SK-N-SH (cell line): ENCODE measurements at places on chromosomes 7 and 10. TPM values are rescaled to one million over a fixed set of nuclear protein-coding genes. Genes with fewer than 3 reads are reported as not detected.

DNA sequence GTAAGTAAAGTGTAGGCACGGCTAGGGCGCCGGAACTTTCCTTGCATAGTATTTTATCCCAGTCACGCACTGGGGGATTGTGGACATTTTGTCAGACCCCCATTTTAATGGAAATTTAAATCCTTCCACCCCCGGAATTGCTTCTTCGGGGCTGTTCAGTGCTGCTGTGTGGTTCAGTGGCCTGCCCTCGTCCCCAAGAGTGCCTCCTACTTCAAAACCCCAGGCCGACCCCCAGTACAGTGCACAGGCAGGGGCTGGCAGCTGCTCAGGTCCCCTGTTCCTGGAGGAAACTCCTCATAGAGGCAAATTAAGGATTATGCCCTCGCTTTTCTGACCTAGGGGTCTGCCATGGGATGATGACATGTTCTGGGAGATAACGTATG is 94.5 kb downstream of the PTPRE start:
- no peaks in the 10 kb centered on the region for H3K27me3 ChIP-seq
- H3K4me3 ChIP-seq, result no peak overlapping the region
- no peak overlapping the region for H3K27ac ChIP-seq
- no peak for DNase-seq
- no peaks in the 10 kb centered on the region for H3K36me3 ChIP-seq

Gene FOXP2
- polyA plus RNA-seq, result not detected in 2 replicates

- no peak for DNase-seq
- no peak overlapping the region for H3K27ac ChIP-seq
Observed at GRCh38 chr7:37382546-37383088, 66.0 kb downstream of the ELMO1 start.

- peak; percentile 91 for DNase-seq
- no peak overlapping the region for H3K4me3 ChIP-seq
Observed at GRCh38 chr10:71999360-72000072, 35.3 kb downstream of the CHST3 start.

DNA sequence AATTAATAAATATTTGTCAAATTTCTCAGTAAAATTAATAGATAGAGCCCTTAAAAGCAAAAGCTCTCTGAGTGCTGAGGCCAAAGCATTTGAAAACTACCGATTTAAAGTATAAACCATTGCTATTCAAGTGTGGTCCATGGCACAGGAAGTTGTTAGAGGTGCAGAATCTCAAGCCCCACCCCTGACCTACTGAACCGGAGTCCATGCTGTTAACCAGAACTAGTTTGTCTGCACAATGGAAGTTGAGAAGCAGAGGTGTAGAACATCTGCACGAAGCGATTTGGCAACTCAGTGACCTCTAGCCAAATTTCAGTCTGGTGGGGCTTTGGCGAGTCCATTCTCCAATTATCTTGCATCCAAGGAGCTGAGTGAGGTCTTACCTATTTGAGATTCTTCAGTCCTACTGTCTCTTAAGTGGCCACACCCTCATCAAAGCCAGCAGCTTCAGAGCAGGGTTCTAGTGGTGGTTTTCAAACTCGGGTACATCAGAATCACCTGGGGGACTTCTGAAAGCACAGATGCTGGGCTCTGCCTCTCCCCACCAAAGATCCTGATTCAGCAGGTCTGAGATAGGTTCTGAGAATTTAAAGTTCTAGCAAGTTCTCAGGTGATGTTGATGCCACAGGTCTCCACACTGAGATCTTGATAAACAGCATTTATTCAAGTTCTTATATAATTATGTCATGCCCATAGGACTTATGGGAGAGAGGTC is 96.8 kb upstream of the SAMD8 start:
- no peak overlapping the region for H3K4me3 ChIP-seq
- H3K4me1 ChIP-seq, result peaks cover 18% of the 10 kb centered on the region
- H3K27ac ChIP-seq, result no peak overlapping the region
- no peak for DNase-seq

GRCh38 chr10:87826653-87827052 is 8.6 kb upstream of the ATAD1 start:
- H3K4me3 ChIP-seq, result no peak overlapping the region
- DNase-seq, result no peak
- no peaks in the 10 kb centered on the region for H3K36me3 ChIP-seq
- H3K4me1 ChIP-seq, result no peaks in the 10 kb centered on the region

DNA sequence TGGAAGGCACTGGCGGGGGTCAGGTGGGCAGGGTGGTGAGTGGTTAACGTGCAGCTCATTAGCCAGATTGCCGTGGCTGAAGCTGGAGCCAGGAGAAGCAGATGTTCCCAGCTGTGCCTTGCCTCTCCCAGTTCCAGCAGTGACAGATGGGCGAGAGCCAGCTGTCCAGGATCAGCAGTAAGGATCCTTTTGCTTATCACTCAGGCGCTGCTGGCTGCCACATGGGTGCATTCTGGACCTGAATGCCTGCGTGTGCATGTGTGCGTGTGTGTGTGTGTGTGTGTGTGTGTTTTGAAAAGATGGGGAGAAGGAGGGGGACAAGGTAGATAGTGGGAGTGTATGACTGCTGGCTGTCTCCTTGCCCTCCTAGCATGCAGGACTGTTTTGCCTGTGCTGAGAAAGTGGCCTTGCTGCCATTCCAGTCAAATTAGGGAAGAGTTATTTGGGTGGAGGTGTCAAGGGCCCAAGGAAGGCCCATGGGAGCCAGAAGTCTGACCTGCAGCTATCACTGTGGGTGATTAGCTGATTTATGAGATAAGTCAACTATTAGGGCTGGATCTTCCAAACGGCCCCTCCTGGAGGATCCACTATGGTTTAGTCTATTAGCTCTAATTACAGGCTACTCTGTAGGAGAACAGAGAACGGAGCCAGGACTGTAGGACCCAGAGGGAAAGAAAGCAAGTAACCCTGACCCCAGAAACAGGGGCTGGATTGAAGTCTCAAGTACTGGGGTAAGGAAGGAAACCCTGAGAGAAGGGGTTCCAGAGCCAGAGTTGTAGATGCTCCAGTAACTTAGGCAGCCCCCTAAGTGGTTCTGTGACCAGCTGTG is 3.3 kb downstream of the EPHA1 start:
- no peaks in the 10 kb centered on the region for H3K27me3 ChIP-seq
- peaks cover 19% of the 10 kb centered on the region for H3K4me1 ChIP-seq
- no peak overlapping the region for H3K4me3 ChIP-seq
- no peak overlapping the region for H3K27ac ChIP-seq
- DNase-seq, result peak; percentile 74
- H3K36me3 ChIP-seq, result no peaks in the 10 kb centered on the region

DNA sequence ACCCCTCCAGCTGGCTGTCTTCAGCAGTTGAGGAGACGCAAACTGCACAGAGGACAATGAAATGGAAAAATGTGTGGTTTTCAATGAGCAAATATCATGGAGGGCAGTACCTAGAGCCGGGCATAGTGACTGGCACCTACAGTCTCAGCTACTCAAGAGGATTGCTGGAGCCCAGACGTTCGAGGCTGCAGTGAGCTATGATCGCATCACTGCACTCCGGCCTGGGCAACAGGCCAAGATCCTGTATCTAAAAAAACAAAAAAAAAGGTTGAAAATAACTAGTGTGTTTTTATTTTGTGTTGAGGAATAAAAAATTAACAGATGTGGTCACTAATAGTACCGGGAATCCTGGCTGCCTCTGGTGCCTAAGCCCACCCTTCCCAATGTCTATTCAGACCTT is 345.5 kb downstream of the GALNT17 start:
- DNase-seq, result no peak
- no peak overlapping the region for H3K4me3 ChIP-seq
- no peak overlapping the region for H3K27ac ChIP-seq
- H3K4me1 ChIP-seq, result no peaks in the 10 kb centered on the region
- H3K36me3 ChIP-seq, result no peaks in the 10 kb centered on the region

Gene MSMB
- not detected in 2 replicates for polyA plus RNA-seq

DNA sequence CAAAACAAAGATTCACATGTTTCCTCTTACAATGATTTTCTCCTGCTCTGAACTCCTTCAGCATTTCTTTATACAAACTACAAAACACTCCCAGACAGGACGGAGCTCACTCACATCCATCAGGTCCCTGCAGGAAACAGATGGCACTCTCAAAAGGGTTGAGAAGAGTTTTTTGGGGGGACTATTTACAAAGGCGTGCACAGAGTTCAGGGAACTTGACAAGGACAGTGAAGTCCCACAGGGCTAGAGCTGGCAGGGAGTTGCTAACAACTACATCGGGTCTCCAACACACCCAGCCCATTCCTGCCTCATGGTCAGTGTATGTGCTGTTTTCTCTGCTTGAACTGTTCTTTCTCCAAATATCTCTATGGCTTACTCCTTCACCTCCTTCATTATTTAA is 24.7 kb upstream of the YAE1 start:
- H3K36me3 ChIP-seq, result no peaks in the 10 kb centered on the region
- no peaks in the 10 kb centered on the region for H3K4me1 ChIP-seq
- peaks cover 20% of the 10 kb centered on the region; the same call in 1 of the 2 replicates for H3K27me3 ChIP-seq
- H3K4me3 ChIP-seq, result no peak overlapping the region

Gene SLC16A9
- 4.7 and 6.7 TPM in 2 replicates for polyA plus RNA-seq

- no peak for DNase-seq
- no peak overlapping the region for H3K27ac ChIP-seq
- H3K36me3 ChIP-seq, result no peaks in the 10 kb centered on the region
- no peaks in the 10 kb centered on the region for H3K4me1 ChIP-seq
Observed at GRCh38 chr7:69217516-69218350, 380.5 kb upstream of the AUTS2 start.

GRCh38 chr10:33310853-33311252 is 23.6 kb downstream of the NRP1 start:
- H3K27ac ChIP-seq, result no peak overlapping the region
- no peaks in the 10 kb centered on the region for H3K27me3 ChIP-seq
- no peak overlapping the region for H3K4me3 ChIP-seq
- no peak for DNase-seq

DNA sequence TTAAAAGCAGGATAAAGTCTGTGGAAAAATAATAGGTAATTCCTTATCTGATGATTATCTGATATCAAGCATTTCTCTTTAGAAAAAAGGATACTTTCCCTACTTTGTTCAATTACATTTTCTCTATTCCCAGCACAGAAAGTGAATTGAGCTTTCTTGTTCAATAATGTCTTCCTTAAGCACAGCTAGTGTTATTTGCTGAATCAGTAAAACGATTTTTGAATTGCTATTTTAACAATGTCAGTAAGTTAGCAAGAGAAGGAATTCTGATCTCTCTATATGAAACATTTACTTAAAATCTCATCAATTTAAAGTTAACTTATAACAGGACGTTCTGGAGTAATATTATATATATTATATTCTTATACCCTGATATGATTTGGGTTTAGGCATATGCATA is 337.2 kb upstream of the ANKRD30A start:
- H3K27ac ChIP-seq, result no peak overlapping the region
- H3K36me3 ChIP-seq, result no peaks in the 10 kb centered on the region
- H3K27me3 ChIP-seq, result no peaks in the 10 kb centered on the region
- H3K4me3 ChIP-seq, result no peak overlapping the region
- no peak for DNase-seq

- no peaks in the 10 kb centered on the region for H3K27me3 ChIP-seq
- H3K4me1 ChIP-seq, result peaks cover 12% of the 10 kb centered on the region; the same call in 1 of the 2 replicates
- no peak for DNase-seq
- H3K36me3 ChIP-seq, result peaks cover 36% of the 10 kb centered on the region
- no peak overlapping the region for H3K4me3 ChIP-seq
Observed at GRCh38 chr7:129671266-129671665, 59.7 kb downstream of the NRF1 start.

GRCh38 chr10:12980102-12980661 is 21.3 kb downstream of the CCDC3 start:
- no peaks in the 10 kb centered on the region; the same call in 1 of the 2 replicates for H3K27me3 ChIP-seq
- peaks cover 10% of the 10 kb centered on the region; the same call in 1 of the 2 replicates for H3K4me1 ChIP-seq
- no peaks in the 10 kb centered on the region for H3K36me3 ChIP-seq
- DNase-seq, result peak; percentile 82
- H3K27ac ChIP-seq, result peak overlapping the region; percentile 67

DNA sequence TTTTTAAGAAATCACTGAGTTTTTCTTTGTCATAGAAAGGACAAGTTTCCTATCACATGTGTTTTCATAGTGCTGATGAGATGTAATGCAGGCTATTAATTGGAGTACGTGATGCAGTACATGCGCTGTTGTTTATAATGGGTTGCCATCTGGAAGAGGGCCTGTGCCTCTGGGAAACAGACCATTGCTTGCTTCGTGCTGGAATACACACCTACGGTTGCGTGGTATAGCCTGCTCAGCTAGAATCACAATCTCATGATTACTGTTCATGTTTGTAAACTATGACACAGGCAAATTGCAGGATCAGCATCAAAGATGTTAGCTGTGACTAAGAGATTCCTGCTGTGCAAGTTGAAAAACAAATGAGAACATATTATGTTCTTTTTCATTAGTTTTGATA is 107.2 kb upstream of the STEAP1B start:
- H3K27me3 ChIP-seq, result no peaks in the 10 kb centered on the region
- no peak for DNase-seq
- no peak overlapping the region for H3K4me3 ChIP-seq
- H3K4me1 ChIP-seq, result peaks cover 3% of the 10 kb centered on the region

DNA sequence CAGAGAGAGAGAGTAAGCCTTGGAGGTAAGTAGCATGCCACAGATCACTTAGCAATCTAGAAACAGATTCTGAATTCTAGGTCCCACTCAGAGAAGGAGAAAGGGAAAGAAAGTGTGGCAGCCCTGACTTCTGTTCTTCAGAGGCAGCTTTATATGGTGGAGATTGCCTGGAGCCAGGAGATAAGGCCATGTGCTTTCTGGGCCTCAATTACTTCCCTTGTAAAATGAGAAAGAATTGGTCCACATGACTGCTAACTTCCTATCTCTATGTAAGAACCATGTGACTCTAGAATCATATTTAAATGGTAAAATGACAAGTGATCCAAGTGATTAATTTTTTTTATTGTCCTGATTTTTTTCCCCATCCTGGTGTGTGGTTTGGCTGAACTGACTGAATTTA is 64.1 kb downstream of the HHEX start:
- no peaks in the 10 kb centered on the region for H3K36me3 ChIP-seq
- H3K27ac ChIP-seq, result no peak overlapping the region
- no peak overlapping the region for H3K4me3 ChIP-seq
- no peaks in the 10 kb centered on the region; the same call in 1 of the 2 replicates for H3K27me3 ChIP-seq
- peaks cover 6% of the 10 kb centered on the region; the same call in 1 of the 2 replicates for H3K4me1 ChIP-seq

Gene CEP41
- 20.9 and 25.8 TPM in 2 replicates for polyA plus RNA-seq

DNA sequence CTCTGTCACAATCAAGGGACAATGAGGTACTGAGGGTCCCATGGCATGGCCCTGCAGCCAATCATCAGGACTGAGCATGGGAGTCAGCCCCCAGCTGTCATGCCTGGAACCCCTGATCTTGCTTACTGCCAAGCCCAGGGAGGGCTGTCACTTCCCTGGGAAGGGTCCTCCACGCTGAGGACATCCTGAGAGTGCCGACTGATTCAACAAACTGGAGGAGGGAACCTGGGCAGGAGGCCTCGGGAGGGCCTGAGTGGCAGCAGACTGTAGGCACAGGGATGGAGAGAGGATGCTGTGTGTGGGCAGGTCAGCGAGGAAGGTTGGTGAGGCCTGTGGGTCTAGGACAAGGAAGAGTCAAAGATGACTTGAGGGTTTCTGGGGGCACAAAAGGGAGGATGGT is 154.3 kb downstream of the ZNF248 start:
- no peaks in the 10 kb centered on the region for H3K27me3 ChIP-seq
- no peaks in the 10 kb centered on the region for H3K4me1 ChIP-seq
- H3K36me3 ChIP-seq, result no peaks in the 10 kb centered on the region
